Mesothelial cell of epicardium (in vitro differentiated cells): ENCODE measurements at places on chromosomes 3 and 15.

DNA sequence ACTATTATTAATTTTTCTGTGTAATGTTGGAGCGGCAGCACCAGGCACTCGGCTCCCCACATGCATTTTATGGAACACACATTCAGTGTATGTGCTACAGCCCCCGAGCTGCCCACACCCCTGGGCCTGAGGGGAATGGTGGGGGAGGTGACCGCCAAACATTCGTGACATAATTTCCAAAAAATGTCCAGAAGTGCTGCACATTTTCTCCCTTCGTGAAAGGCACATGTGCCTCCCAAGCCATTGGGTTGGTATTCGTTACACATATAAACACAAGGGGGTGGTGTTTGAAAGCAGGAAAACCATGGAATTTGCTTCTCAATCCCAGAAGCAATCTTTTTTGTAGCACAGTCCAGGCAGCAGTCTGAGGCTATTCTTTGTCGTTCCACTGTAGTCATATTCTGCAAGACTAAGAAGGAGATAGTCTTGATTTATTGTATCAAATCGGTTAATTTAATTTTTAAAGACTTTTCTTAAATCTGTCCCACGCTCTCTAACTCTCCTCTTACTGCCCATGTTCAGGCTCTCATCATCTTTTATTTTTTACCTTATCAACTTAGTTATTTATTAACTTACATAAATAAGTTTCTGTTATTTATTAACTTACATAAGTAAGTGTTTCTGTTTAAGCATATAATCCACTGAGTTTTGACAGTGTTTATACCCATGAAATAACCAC, 39.2 kb upstream of the POLR2M start:
- DNase-seq, result peak; percentile 58

DNA sequence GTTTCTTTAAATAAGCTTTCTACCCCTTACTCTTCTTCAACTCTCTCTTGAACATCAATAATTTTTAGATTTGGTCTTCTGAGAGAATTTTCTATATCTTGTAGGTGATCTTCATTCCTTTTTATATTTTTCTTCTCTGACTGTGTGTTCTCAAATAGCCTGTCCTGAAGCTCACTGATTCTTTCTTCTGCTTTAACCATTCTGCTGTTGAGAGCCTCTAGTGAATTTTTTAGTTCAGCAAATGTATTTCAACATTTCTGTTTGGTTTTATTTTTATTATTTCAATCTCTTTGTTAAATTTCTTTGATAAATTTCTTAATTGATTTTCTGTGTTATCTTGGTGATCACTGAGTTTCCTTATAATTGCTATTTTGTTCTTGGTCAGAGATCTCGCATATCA, 19.6 kb downstream of the IQCH start:
- no peak for DNase-seq

DNA sequence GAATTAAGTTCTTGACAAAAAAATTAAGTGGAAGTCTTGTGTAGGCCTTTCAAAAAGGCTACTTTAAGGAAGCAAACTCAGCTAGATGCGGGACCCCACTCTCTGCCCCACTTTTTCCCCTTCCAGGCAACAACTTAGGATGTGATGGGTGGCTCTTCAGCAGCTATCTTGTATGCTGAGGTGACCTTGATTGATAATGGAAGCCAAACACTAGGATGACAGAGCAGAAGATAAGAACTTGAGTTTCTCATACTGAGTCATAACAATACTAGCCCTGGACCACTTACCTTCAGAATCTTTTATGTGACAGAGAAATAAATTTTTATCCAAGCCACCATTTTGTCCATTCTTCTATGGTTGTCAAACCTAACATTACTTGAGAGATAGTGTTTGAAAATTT, 16.1 kb downstream of the PDCD10 start:
- no peak for DNase-seq

DNA sequence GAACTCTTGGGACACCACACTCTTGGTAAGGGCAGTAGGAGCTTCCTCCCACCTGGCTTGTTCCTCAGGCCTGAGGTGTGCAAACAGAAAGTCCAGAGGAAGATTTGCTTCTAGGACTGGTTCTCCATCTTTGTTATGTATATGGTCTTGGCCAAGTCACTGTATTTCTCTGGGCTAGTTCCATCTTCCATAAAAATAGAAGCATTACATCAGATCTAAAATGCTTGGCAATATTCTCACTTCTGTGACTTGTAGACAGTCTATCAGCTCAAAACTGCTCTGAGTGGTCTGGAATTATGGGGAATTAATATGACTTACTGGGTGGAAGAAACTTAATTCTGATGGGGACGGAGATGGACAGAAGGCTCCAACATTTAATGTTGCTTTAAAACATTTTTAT, 55.2 kb downstream of the TMEM108 start:
- DNase-seq, result no peak

DNA sequence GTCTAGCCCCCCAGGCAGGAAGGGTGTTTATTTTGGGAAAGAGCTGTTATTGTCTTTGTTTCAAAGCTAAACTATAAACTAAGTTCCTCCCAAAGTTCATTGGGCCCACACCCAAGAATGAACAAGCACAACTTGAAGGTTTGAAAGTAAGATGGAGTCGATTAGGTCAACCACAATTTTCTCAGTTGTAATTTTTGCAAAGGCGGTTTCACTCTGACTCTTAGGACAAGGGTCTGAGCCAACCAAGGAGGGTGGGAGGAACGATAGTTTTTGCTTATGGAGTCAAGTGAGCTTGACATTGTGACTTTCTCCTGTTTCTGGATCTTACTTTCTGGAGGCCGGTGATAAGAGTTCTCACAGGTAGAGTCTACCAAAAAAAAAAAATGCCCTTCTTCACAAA, 5.8 kb upstream of the ZNF770 start:
- DNase-seq, result no peak

- DNase-seq, result no peak
Observed at GRCh38 chr3:41915353-41915752, 46.5 kb downstream of the ULK4 start.

GRCh38 chr3:130310109-130310508, 35.4 kb upstream of the COL6A5 start:
- DNase-seq, result no peak

- DNase-seq, result no peak
Observed at GRCh38 chr15:78018445-78018844, 59.1 kb downstream of the TBC1D2B start.

DNA sequence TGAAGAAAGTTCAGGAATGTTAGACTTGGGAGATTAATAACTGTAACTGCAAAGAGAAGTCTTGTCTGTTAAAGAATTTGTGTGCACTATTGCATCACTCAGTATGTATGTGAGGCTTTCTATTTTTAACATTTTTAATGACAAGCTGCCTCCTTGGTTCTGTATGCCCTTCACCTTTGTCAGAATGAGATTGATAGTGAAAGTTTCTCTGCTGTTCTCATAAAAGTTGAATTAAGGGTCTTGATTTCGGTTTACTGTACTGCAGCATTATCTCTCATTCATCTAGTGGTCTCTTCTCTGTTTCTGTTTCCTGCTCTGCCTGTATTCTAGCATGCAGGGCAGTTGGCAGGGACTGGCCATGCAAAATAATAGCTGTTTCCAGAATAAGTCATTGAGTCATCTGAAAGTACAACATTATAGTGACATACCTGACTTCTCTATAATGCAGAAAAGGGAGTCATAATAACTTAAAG, 454.9 kb downstream of the IL5RA start:
- no peak for DNase-seq

DNA sequence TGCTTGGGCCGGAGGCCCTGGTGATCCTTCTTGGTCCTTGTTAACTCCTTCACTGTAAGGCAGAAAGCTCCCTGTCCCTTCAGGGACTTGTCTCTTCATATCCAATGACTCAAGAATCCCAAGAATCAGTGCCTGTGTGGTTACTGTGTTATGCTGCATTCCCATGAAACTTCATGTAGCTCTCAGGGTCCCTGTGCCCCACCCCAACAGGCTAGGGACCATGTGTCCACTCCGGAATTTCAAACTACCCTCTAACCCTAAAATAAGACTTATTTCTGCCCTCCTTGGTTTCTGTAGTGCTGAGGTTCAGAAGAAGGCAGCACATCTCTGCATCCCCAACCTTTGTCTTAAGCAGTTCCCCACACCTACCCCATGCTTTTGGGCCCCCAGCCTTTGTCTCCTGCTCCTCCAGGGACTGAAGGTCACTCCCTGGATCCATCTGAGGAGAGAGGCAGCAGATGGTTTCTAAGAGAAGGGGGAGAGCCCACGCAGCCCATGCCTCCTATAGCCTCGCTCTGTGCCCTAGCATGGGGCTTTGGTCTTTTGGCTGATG, 531 bp upstream of the MAP1A start:
- DNase-seq, result no peak

DNA sequence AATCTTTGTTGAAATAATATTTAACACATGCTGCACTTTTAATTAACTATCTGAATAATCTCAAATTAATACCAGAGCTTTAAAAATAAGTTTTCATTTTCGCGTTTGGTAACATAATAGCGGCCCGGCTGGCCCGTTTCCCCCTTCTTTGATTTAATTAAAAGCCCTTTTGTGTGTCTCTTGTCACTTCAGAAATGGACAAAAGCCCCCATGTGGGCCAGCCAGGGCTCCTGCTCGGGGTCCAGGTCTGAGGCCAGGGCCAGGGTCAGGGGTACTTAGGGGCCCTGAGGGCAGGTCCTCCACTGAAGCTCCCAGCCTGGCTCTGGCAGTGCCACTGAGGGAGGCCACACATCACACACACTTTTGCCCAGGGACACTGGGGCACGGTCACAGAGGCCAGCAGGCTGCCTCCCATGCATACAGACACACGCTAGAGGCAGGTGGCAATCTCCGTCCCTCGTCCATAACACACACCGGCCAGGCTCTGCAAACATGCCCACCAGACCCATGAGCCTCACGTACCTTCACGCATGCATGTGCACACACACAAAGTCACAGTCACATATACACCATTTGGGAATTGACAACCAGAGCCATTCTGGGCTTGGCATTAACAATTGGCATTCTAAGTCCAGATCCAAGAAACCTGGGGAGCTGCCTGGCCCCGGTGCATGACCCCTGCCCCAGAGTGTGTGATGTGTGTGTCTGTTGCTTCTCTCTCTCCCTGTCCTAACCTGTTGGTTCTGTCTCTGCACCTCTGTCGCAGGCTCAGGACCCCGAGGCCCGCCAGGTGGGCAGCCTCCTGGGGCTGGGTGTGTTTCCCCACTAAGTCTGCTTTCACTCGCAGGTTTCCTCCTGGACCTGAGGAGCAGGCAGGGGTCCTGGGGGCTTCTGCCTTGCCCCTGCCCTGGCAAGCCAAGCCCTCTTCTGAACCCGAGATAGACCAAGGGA, 38.5 kb downstream of the DNAJB8 start:
- no peak for DNase-seq

GRCh38 chr3:123444023-123444422, 4.9 kb downstream of the ADCY5 start:
- no peak for DNase-seq

DNA sequence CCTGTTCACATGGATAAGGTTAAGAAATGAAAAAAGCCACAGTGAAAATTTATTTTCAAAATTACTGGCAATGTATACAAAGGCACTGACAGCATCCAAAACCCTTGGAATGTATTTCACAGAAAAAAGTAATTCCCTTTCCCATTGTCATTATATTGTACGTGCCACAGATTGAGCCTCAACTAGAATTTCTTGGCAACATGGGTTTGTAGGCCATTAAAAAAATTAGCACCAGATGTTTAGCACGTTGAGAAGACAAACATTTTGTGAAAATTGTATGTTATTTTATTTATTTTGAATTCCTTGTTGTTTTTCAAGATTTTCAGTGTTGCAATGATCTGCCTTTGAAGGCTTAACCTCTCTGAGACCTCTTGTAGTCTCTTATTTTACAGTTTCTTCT, 76.3 kb upstream of the EPHB3 start:
- DNase-seq, result no peak

DNA sequence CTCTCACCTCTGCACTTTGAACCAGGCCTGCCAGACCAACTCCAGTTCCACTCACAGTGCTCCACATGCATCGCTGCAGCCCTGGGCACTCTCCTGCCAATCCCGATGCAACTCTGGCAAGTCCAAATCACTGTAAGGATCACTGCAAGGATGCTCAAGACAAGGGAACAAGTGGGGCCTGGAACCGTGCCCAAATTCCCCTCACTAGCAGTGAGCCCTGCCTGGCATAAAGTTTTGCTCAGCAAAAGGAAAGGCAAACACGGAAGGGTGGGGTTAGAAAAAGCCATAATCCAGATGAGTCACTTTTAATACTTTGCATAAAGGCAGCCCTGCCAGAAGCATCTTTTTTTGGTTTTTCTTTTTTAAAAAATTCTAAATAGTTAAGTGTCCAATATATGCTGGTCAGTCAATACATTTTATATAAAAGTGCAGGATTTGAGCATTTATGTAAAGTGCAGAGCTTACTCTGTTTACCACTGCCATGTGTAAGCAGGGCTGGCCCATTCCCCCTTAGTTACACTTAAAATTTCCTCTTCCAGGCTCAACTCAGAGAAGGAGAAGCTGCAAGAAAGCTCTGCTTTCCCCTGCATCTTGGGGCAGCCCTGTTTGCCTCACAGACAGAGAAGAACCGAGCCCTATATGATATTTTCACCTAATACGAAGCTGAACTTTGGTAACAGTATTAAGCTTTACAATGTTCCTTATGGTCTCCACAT, 102.2 kb downstream of the CD47 start:
- no peak for DNase-seq

DNA sequence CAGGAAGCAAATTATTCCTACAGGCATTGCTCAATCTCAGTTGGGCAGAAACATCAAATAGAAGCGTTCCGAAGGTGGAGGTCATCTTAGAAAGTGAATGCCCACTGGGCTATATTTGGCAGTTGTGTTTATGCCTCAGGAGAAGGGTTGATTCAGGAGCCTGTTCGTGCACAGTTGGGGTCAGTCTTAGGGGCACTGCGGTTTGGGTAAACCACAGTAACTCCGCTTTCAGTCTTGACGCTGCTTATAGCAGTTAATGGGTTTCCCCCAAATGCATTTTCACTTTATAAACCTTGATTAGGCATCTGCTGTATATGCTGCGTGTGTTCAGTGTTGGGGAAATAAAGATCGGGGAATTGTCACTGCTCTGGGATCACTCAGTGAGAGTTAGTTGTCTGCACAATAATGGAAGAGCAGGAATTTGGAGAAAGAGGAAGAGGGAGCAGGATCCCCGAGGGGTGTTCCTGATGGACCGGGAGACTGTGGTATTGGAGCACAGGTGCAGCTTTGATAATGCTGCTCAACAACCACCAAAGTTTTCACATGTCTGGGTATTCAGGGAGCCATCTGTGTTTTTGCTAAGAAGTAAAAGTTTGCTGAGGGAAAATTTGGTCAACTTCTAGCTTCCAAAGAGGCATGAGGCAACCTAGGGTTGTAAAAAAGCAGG, 124.3 kb upstream of the EIF1B start:
- no peak for DNase-seq

DNA sequence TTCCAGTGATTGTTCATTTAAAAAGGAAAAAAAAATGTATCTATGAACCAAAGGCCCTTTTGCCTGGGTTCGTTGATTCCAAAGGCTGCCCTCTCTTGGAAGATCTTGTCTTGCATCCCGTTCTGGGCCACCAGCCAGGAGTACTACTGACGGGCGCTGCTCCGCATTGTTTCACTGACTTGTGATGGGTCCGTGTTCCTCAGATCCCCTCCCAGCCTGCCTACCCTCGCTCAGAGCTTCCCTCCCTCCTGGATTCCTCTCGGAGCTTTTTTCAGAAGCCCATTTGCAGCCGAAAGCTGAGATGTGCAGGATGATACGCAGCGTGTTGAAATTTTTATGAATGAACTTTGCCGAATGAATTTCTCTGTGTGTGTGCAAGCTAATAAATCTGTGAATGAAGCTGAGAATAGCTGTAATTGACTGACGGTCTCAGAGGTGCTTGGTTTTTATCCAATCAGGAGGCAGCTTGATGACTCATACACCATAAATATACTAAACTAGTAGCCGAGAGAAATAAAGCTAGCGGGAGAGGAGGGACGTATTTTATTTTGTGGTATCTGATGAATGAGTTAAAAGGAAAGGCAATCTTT, at the start of gene SHC4:
SHC4 (minus strand) TSS at position 396 of the 590 bp plus-strand sequence. CDS start 904 bp downstream, outside the sequence.
- DNase-seq, result peak; percentile 71
